ENCODE measurements at places on chromosomes 5 and 9.

- no peak for DNase-seq
Observed at GRCh38 chr9:128271112-128271511, 4.7 kb downstream of the GOLGA2 start.

DNA sequence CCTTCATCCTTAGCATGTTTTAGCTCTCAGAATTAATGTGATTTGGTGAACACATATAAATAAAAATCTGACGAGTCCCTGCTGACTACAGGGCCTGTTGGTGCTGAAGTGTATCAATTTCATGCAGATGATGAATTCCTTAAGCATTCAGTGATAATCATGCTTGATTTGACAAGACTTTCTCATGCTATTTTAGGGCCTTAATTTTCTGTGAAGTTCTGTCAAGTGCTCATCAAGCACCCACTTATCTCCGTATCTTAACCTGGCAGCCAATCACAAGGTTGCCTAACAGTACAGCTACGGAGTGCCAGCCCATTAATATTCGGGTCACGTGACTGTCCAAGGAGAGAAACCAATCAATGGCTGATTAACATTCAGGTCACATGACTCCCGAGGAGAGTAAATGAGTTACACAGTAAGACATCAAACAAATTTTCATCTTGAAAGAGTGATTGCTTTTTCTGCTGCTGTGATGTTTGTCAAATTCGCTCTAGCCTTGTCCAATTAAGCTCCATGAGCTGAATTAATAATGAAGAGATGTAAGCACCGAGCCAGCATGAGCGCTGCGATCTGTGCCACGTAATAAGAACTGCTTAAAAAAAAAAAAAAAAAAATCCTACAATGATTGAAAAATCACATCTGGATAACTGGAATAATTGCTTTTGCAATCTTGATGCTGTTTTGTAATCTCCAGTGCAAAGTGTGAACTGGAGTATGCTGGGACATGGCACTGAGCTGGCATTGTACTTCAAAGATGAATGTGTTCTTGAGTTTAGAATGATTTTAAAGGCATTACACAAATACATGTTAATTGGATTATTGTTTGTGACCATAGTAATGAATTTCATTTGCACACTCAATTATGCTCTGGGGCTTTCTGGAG is 104.3 kb upstream of the SPATA31D4 start:
- DNase-seq = no peak

GRCh38 chr5:88172847-88173758 is 95.5 kb downstream of the TMEM161B start:
- no peak for DNase-seq

DNA sequence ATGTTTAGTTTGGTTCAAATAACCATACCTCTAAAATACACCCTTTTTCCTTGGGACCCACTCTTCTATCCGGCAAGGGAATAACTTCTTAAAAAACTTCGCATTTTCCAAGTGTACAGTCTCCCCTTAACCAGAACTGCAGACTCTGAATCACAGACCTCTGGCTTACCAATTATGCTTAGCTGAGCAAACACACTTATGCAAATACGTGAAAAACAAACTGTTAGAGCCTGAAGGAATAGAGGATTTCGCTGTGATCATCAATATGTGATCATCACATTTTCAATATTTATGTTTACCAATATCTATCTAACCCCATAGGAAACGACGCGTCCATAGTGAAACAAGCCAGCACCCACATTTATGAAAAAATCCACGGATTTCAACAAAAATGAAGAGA is 1.3 kb downstream of the LPAR1 start:
- no peak for DNase-seq

- no peak for DNase-seq
Observed at GRCh38 chr5:133371371-133372155, 240.8 kb downstream of the FSTL4 start.

DNA sequence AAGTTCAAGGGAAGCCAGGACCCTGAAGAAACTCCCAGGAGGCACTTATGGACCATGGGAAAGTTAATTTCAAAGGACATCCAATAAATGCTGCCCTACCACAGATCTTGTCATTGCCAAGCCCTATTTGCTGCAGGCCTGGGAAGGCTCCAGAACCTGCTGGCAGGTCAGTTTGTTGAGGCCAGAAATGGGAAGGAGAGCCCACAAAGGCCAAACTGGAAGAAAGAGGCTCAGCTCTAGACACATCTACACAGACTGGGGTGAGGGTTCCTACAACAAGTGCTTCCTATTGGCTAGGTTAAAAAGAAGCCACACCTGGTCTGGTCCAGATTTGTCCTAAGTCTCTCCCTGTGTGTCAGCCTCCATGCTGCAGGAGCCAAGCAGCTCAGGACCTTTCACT is 94.4 kb downstream of the SIL1 start:
- no peak for DNase-seq

DNA sequence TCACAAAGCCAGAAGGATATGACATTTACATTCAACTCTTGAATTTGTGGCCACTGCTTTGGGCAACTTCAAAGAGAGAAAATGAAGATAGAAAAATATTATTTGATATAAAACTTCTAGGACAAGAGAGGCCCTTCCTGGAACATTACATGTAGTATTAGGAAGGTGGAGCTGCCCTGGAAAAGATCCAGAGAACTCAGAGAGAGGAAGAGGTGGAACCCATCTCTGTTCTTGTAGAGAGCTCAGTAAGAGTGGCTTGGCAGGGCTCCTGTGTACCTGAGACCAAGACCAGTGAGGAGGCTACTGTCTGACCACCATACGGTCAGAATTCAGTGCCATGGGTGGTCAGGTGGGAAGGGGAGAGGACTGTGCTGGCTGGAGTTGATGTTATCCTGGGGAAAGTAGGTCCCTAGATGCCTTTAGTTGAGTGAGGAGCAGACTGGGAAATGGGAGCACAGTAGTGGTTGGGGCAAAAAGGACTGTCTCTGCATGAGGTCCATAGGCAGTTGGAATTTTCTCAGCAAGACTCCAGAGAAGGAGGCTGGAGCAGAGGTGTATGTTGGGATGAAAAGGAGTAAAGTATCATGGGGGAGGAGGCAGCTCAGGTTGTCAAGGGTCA is 7.6 kb downstream of the TGFBI start:
- no peak for DNase-seq

DNA sequence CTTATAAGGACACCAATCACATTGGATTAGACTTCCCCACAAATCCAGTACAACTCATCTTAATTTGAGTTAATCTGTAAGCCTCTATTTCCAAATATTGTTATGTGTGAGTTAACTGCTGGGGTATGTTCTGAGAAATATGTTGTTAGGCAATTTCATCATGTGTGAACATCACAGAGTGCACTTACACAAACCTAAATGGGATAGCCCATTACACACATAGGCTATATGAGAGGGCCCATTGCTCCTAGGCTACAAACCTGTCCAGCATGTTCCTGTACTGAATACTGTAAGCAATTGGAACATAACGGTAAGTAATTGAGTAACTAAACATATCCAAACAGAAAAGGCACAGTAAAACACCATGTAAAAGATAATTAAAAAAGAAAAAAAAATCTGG is 19.1 kb upstream of the ARSI start:
- DNase-seq = no peak

- no peak for DNase-seq
Observed at GRCh38 chr5:13574574-13574973, 369.9 kb downstream of the DNAH5 start.

- no peak for DNase-seq
Observed at GRCh38 chr9:32434892-32435291, 50.4 kb downstream of the ACO1 start.

All from T-helper 1 cell (primary cell).